ENCODE measurements at places on chromosomes 11 and 22. TPM values are rescaled to one million over a fixed set of nuclear protein-coding genes. Genes with fewer than 3 reads are reported as not detected.

- no peak for DNase-seq
Measured at GRCh38 chr11:127592371-127592770, 591.8 kb upstream of the KIRREL3 start.

- DNase-seq: no peak
Measured at GRCh38 chr11:110518809-110519514, 89.2 kb downstream of the FDX1 start.

- DNase-seq: no peak
Measured at GRCh38 chr22:19765477-19766239, 5.1 kb downstream of the TBX1 start.

GRCh38 chr11:120331301-120331996 lies 4.8 kb upstream of the ARHGEF12 start:
- DNase-seq: peak; percentile 65

The PKDREJ gene
- total RNA-seq: 0.10 TPM

DNA sequence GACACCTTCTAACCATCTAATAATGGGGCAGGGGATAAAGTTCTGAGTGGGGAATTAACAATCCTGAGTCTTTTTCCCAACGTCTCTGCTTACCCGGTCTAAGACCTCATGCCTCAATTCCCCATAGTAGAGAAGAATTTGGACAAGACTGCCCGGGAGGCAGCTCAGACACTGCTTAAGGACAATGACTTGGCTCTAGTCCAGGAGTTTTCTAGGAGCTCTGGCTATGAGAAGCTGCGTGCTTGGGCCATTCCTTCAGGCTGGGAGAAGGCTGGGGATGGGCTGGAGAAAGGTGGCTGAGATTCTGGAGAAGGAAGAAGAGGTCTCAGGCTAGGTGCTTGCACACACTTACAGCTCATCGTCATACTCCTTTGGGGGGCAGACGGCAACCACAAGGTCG lies 19.8 kb upstream of the ABCC8 start:
- peak; percentile 38 for DNase-seq

- peak; percentile 11 for DNase-seq
Measured at GRCh38 chr11:108803776-108804175, 138.9 kb downstream of the DDX10 start.

The DDX25 gene
- total RNA-seq: not detected

- DNase-seq: peak; percentile 73
Measured at GRCh38 chr11:46342239-46342638, 5.0 kb upstream of the DGKZ start.

Measured in tongue (tissue), 3 donors.